Stimulated activated CD8-positive, alpha-beta memory T cell treated with anti-CD3 and anti-CD28 coated beads, Interleukin-12 subunit alpha, Interleukin-12 subunit beta, amount 100 ng/mL, for 4 hours (primary cell): ENCODE measurements at places on chromosomes 4 and X.

- DNase-seq, result no peak
Observed at GRCh38 chr4:172938072-172938829, 230.4 kb upstream of the GALNT7 start.

DNA sequence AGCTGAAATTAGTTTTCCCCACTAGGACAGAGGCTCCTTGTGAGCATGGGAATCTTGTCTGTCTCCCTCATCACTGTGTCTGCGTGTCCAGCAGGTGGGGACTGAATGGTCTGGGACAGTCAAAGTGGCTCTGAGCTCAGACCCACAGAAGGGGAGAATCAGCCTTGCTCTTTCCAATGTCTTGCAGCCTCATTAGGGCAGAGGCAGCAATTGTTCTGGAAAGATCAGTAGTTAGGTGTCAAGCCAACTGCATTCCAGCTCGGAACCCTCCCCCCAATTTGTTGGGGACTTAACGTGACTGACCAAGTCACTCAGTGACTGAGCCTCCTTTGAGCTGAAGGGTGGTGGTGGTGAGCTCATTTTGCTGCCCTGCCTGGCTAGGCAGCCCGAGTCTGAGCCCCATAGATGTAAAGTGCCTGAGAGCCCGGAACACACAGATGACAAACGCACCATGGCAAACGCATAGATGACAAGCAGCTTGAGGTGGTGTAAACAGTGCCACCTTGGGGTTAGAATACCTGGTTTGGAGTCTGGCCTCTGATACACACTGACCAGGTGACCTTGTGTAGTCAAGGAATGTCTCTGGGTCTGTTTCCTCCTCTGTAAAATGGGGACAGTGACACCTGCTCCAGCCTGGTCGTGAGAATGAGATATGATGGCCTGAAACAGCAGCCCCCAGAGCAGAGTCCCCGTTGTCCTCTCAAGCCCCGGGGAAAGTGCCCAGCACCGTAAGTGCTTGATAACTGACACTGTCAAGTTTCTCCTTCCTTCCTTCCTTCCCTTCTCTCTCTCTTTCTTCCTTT is 2.7 kb upstream of the SORCS2 start:
- DNase-seq, result no peak

DNA sequence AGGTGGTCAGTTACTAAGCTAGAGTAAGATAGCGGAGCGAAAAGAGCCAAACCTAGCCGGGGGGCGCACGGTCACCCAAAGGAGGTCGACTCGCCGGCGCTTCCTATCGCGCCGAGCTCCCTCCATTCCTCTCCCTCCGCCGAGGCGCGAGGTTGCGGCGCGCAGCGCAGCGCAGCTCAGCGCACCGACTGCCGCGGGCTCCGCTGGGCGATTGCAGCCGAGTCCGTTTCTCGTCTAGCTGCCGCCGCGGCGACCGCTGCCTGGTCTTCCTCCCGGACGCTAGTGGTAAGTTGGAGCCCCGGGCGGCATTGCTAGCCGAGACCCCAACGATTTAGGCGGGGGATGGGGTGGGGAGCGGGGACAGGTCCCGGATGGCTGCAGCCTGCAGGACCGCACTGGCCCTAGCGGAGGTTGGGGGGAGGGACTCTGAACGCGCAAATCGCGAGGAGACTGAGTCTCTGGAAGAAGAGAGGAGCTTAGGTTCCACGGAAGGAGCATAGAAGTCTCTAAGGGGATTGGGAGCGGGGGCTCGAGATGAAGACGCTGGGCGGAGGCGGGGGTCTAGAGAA is 573 bp downstream of the HTR2C start:
- DNase-seq, result no peak

DNA sequence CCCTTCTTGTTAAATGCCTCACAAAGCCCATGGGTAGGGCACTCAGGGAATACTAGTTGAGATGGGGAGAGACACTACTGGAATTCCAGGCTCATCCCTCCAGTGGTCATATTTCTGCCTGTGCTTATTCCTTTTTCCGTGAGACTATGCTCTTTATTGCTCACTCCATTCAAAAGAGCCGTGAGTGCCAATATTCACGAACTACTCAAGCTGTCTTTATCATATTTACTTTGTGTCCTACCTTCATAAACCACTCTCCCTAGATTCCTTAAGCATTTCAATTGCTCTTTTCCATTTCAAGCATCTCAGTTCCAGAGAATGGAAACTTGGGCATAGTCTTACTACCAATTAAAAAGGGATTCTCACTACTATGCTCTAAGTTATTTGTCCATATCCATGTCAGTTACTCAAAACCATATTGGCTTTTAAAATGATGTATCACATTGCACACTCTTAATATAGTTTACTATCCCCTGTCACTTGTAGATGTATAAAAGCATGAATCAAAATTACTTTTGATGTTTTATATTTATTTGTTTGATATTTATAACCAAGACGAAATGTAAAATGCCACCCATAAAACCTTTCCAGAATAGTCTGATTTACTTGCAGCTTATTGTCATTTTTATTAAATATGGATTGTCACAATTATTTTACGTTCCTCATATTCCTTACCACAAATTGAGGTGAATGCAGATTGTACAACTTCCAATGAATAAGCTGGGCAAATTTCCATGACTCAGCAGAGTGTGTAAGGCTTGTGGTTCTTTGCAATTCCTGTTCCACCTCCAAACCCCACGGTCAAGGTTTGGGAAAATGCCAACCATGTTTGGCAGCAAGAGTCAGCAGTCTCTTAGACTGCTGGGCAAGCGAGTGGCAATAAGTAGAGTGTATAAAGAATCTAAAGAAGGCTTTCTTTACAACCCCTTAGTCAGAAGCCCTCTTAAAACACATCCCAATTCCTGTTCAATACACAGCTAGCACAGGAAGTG is 24.4 kb downstream of the ENOX2 start:
- no peak for DNase-seq

- no peak for DNase-seq
Observed at GRCh38 chr4:69760455-69760854, at the start of gene SULT1B1. Gene SULT1B1 (minus strand): TSS chr4:69760620. CDS start chr4:69755217, 5,403 bp downstream.

DNA sequence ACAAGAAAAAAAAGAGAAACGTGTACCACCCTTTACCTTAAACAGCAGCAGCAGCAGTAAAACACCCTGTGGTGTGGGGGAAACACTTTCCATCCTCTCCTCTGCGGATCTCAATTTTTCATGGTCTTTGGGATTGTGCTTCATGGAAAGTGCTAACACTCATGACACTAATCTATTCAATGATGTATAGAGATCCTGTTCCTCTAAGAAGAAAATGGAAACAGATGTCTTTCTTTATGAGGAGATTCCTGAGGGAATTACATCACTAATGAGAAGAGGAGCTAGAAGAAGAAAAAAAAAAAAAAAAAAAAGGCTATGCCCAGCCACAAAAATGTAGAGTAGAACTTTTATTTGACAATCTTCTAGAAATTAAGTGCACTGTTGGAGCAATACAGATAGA is 62.9 kb upstream of the NDST3 start:
- no peak for DNase-seq

- no peak for DNase-seq
Observed at GRCh38 chr4:38141808-38142500, 181.8 kb downstream of the PTTG2 start.

DNA sequence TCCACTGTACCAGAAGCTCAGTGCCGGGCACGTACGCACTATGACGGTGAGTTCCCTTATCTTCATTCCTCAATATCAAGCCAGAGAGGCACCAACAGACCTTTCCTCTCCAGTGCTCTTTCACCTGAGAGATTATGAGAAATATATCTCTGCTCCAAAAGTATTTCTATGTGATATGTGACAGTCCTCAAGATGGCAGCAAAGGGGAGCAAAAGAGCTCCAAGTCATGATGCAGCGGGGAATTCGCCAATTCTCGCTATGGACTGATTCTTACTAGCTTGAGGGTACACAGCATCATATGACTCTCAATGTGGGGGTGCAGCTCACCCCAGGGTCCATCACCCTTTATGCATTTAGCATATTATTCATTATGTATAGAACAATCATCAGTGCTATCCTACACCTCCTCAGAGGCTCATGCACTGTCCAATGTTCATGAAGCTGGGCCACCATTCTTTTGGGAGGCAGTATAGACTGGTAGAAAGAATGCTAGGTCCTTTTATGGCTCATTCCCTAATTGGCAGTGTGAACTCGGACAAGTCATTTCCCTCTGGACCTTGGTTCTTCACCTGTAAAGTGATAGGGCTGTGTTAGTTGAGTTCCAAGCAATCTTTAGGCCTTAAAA is 12.8 kb upstream of the IQSEC2 start:
- no peak for DNase-seq

DNA sequence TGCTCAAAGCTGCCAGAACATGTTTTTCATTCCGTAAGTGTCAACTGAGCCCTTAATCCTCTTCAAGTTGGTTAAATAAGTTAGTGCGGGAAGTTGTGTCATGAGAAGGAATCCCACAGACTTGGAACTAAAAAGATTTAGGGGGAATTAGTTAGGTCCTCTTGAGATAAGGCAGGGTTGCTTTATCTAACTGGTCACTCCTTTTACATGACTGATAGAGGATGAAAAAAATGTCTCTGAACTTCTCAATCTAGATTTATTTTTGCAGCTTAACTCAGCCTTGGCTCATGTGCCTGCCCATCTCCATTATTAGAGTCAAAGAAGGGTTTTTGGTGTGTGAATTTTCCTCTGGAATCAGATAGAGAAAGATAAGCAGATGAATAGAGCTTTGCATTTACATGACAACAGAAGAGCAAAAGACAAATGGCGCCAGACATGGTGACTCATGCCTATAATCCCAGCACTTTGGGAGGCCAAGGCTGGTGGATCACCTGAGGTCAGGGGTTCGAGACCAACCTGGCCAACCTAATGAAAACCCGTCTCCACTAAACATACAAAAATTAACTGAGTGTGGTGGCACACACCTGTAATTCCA is 882.9 kb downstream of the RPA4 start:
- DNase-seq, result no peak

- DNase-seq, result no peak
Observed at GRCh38 chr4:67580577-67580976, 22.1 kb downstream of the STAP1 start.

GRCh38 chr4:115720611-115721010 is 607.2 kb upstream of the NDST4 start:
- DNase-seq, result no peak

DNA sequence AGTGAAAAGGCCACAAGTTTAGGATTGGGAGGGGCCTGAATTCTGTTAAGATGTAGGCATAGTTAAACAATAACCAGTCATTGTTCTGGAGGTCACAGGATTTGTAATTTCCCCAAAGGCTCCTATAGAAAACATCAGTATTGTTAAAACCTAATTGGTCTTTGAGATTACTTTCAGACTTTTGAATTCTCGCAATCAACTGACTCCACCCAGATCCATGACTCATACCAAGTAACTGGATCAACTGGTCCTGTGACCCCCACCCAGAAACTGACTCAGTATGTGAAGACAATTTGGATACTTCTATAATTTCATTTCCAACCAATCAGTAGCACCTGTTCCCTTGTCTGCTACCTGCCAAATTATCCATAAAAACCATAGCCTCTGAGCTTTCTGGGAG is 28.4 kb downstream of the MAGEB16 start:
- DNase-seq, result no peak

- no peak for DNase-seq
Observed at GRCh38 chrX:106613277-106613676, 1.5 kb downstream of the RADX start.

DNA sequence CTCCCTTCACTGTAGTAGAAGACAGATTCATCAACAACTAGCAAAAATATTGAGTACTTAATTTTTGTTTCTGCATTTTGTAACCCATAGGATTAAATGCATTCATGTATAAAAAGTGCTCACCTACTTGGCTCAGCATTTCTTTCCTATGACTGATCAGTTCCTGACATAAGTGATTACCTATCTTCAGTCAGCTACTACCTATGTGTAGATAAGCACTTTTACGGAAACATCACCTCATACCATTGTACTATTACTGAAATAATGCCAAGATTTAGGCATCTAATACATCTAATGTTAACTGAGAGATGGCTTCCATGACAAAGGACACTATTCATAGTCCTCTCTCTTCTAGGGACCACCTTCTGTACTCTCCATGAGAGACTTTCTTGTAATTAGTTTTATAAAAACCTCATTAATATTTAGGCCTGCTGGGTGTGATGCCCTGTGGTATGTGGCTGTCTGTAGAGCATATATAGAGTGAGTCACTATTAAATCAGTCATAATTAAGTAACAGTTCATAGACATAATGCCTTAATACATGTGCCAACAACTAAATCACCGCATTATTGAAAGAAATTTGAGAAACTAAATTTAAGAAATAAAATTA is 147.0 kb downstream of the PDGFC start:
- DNase-seq, result no peak

DNA sequence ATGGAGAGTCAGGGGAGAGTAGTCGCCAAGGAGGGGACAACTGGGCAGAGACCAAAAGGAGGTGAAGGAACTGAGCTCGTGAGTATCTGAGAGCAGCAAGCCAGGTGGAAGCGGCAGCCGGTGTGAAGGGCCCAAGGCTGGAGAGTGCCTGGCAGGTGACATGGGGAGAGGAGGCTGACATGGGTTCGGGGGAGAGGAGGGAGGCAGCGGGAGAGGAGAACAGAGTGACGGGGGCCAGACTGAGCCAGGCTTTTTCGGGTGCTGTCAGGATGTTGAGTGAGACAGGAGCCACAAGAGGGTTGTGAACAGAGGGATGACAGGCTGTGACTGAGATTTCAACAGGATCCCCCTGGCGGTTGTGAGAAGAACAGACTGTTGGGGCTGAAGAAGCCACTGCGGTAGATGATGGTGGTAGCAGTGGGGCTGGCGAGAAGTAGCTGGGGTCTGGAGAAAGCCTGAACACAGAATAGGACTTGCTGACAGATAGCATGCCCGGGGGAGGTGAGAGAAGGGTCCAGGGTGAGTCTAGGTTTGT is 5.7 kb downstream of the ELK1 start:
- no peak for DNase-seq

- DNase-seq, result peak; percentile 14
Observed at GRCh38 chr4:24583451-24584210, 723 bp downstream of the DHX15 start.

GRCh38 chrX:45622042-45622423 is 421.4 kb upstream of the DIPK2B start:
- DNase-seq, result no peak

DNA sequence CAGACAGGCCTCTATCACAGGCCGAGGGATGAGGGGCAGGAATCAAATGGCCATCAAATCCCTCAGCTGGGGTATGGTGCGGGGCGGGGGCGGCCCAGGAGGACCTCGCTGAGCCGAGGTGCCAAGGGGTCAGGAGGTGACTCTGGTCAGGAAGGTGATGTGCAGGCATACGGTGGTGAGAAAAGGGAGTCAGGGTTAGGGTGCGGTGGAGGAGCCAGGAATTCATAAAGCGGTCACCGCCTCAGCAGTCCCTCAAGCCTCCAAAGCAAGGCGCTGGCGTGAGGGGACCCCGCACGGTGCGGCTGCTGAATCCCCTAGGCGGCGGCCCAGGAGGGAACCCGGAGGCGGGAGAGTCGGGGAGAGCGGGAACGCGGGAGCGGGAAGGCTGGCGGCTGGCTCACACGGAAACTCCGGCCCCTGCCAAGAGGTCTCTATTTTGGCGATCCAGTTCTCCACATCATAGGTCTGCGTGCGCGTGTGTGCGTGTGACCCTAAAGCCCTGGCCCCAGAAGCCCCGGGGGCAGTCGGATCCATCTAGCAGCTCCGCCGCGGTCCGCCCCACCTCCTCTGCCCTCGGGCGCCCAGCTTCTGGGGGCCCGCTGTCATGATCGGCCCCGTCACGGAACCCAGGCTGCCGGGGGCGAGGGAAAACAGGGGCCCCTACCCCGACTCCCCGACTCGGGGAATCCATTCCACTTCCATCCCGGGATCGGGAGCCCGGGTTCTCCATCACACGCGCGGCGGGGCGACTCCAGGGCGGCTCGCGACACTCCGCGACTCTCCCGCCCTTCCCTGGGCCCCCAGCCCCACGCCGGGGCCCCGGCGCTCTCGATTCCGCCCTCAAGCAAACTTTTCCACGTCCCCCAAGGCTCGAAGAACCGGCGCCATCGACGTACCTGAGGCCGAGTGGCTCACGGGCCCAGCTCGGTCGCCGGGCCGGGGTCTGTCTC is 593 bp downstream of the ELF4 start:
- no peak for DNase-seq
